Right atrium auricular region (tissue), 2 donors: ENCODE measurements at places on chromosomes 6 and 20. TPM values are rescaled to one million over a fixed set of nuclear protein-coding genes. Genes with fewer than 3 reads are reported as not detected.

DNA sequence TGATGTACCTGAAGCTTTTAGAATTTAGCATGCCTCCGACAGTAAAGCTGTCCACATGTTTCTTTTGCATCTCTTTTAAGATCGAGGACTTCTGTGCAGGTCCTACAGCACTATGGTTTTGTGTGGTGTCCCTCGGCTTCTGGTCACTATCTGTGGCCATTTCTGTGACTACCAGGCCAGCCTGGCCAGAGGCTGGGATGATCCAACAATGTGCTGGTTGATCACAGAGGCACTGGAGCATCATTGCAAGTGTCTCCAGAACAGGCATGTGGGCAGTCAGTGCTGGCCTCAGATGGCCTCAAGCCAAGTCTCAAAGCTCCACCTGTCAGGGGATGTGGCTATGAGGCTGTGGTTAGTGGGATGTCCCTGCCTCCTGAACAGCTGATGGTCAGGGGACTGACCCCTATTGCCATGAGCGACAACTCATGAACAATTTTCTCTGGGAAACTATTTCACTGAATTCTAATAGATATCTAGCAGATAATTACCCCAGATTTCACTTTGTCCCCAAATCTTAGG lies 136.6 kb downstream of the SYNDIG1 start:
- H3K27me3 ChIP-seq = no peaks in the 10 kb centered on the region
- no peaks in the 10 kb centered on the region for H3K36me3 ChIP-seq
- DNase-seq = no peak
- no peaks in the 10 kb centered on the region for H3K4me1 ChIP-seq
- no peak overlapping the region for H3K4me3 ChIP-seq
- no peak overlapping the region for H3K27ac ChIP-seq

GRCh38 chr20:36117638-36118037 lies 36.9 kb upstream of the EPB41L1 start:
- H3K4me3 ChIP-seq = no peak overlapping the region
- no peaks in the 10 kb centered on the region for H3K36me3 ChIP-seq
- H3K4me1 ChIP-seq = no peaks in the 10 kb centered on the region
- H3K27ac ChIP-seq = no peak overlapping the region
- DNase-seq = no peak
- no peaks in the 10 kb centered on the region for H3K27me3 ChIP-seq

- no peak overlapping the region for H3K4me3 ChIP-seq
- H3K27me3 ChIP-seq = no peaks in the 10 kb centered on the region
- peaks cover 8% of the 10 kb centered on the region for H3K36me3 ChIP-seq
- H3K4me1 ChIP-seq = no peaks in the 10 kb centered on the region
These were observed 70.2 kb downstream of the CEP57L1 start for GRCh38 chr6:109165392-109165974.

GRCh38 chr6:29680904-29681303 lies at the start of gene ZFP57:
ZFP57 (minus strand) TSS chr6:29681152; CDS start chr6:29677003, 4,149 bp downstream.
- DNase-seq = no peak
- H3K4me1 ChIP-seq = peaks cover 6% of the 10 kb centered on the region
- H3K27me3 ChIP-seq = no peaks in the 10 kb centered on the region
- peak within 1 kb of the TSS; percentile 31 for H3K4me3 ChIP-seq
- H3K36me3 ChIP-seq = no peaks in the 10 kb centered on the region

DNA sequence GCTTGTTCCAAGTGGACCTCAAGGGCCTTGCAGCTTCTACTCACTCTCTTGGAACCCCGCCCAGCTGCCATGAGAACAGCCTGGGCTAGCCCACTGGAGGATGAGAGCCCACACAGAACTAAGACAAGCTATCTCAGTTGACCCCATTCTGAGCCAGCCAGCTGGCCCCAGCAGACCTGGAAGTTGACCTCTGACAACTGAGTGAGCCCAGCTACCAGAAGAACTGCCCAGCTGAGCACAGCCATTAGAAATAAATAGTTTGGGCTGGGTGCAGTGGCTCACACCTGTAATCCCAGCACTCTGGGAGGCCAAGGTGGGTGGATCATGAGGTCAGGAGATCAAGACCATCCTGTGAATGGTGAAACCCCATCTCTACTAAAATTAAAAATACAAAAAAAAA lies 37.1 kb downstream of the SNX5 start:
- no peaks in the 10 kb centered on the region for H3K36me3 ChIP-seq
- H3K4me3 ChIP-seq = no peak overlapping the region
- H3K27ac ChIP-seq = no peak overlapping the region

- H3K27me3 ChIP-seq = no peaks in the 10 kb centered on the region
- H3K4me3 ChIP-seq = no peak overlapping the region
- no peaks in the 10 kb centered on the region for H3K4me1 ChIP-seq
- H3K27ac ChIP-seq = no peak overlapping the region
- H3K36me3 ChIP-seq = no peaks in the 10 kb centered on the region
These were observed 64.7 kb upstream of the APCDD1L start for GRCh38 chr20:58579819-58580473.

DNA sequence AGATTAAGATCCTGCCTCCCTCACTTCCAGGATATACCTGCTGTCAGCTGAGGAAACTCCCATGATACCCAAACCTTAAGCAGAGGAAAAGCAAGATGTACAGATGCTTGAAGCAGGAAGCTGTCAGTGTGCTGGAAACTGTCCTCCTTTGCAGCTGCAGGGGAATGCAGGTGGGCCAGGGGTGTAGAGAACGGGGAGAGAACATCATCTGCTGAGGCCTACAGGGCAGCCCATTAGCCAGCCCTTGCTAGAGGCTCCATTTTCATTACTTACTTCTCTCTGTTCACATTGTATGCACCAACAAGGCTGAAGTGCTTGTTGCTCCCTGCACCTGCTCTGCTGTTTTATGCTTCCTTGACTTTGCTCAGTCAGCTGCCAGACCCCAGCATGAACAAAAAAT lies 119.1 kb downstream of the PRND start:
- H3K27me3 ChIP-seq = no peaks in the 10 kb centered on the region
- DNase-seq = no peak
- no peaks in the 10 kb centered on the region for H3K36me3 ChIP-seq
- H3K27ac ChIP-seq = no peak overlapping the region
- no peaks in the 10 kb centered on the region for H3K4me1 ChIP-seq
- no peak overlapping the region for H3K4me3 ChIP-seq

DNA sequence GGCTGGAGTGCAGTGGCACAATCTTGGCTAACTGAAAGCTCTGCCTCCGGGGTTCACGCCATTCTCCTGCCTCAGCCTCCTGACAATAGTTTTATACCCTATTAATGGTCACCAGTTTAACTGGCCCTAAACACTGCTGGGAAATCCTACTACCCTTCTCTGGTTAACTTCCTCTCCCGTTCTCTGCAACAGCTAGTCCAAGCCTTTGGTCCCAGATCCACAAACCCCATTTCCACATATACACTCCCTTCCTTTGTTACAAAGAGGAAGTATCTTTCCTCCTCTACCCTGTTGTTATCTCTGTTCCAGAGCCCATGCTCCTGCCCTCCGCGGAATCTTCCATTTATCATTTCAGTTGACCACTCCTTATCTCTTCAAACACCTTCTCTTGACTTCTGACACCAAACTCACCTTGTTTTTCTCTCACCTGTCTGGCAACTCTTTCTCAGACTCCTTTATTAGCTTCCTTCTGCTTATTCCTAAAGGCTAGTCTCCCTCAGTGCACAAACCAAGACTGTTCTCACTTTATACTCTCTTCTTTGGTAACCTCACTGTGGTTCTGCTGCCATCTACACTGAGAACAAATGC lies 25.0 kb upstream of the TBC1D22B start:
- no peak overlapping the region for H3K4me3 ChIP-seq
- no peaks in the 10 kb centered on the region for H3K4me1 ChIP-seq
- H3K27me3 ChIP-seq = no peaks in the 10 kb centered on the region
- no peak for DNase-seq
- no peak overlapping the region for H3K27ac ChIP-seq

DNA sequence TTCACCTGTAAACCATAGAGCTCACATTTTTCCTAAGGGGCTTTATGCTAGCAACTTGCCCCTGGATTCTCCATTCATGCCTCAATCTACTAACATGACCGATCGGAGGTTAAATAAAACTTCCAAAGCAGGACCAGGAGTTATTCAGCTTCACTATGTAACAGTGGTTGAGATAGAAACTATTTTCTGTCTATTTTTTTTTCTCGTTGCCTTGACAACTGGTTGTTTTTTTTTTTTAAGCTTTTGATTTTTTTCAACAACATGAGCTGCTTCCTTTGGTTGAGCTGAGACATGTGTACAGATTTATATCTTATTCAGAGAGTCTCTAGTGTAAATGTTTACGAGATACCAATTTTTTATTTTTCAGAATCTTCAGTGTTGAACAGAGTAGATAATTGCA lies 85.7 kb downstream of the SHLD1 start:
- H3K4me3 ChIP-seq = no peak overlapping the region
- no peaks in the 10 kb centered on the region for H3K27me3 ChIP-seq
- H3K36me3 ChIP-seq = no peaks in the 10 kb centered on the region

GRCh38 chr6:38522322-38522721 lies 117.4 kb downstream of the BTBD9 start:
- H3K4me3 ChIP-seq = no peak overlapping the region
- H3K4me1 ChIP-seq = no peaks in the 10 kb centered on the region
- no peak for DNase-seq
- no peaks in the 10 kb centered on the region for H3K36me3 ChIP-seq

- no peaks in the 10 kb centered on the region for H3K36me3 ChIP-seq
- no peaks in the 10 kb centered on the region for H3K4me1 ChIP-seq
- H3K27ac ChIP-seq = no peak overlapping the region
- H3K27me3 ChIP-seq = no peaks in the 10 kb centered on the region
- H3K4me3 ChIP-seq = no peak overlapping the region
- no peak for DNase-seq
These were observed 96.2 kb downstream of the RPP40 start for GRCh38 chr6:4907602-4908001.

DNA sequence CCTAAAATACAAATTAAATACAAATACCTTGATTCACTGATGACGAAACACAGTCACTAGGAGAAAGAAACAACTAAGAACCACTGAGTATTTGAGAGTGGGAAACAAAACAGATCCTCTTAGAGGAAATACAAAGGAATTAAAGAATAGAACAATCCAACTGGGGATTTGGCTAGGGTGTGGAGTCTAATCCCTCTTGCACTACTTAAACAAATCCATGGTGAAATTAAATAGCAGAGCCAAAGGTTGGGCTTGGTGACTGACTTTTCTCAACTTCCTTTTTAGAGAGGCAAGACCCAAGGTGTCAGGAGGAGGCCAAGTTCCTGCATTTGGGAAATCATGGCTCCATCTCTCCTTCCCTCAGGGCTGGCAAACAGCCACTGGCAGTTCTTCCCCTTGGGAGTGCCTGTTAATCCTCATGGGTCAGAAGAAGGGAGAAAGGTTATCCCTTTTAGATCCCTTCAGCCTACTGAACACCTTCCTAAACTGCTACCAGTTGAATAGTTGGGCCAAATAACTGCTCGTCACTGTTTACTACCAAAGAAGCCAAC lies 101.2 kb upstream of the TRAF3IP2 start:
- peak; percentile 54 for DNase-seq
- H3K4me1 ChIP-seq = no peaks in the 10 kb centered on the region
- H3K27me3 ChIP-seq = no peaks in the 10 kb centered on the region

- H3K4me3 ChIP-seq = no peak overlapping the region
- no peak for DNase-seq
- H3K4me1 ChIP-seq = no peaks in the 10 kb centered on the region
- no peaks in the 10 kb centered on the region for H3K27me3 ChIP-seq
These were observed 55.7 kb upstream of the SLC23A2 start for GRCh38 chr20:5056801-5057599.

DNA sequence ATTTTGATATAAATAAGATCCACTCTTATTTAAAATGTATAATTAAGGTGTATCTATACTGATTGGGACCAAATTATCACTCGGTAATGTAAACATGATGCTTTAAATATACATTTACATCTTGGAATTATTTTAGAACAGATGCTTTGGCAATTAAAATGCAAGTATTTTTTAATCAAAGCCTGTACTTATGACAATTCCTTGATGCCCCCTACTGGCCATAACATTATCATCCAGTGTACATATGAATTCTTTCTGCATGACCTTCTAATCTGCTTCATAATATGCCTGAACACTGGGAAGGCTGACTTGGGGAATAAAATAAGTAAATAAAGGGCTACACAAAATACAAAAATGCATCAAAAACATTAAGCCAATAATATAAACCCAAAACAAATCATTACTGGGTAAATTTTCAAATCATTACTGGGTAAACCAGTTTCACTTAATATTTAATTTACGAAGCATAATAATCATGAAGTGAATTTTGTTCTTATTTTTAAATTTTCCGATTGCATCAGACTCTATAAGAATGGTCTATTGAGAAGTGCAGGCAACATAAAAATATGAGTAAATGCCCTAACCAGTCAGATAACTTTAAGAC lies 65.1 kb downstream of the CGA start:
- no peaks in the 10 kb centered on the region for H3K36me3 ChIP-seq
- no peak overlapping the region for H3K4me3 ChIP-seq
- H3K27ac ChIP-seq = no peak overlapping the region
- no peaks in the 10 kb centered on the region for H3K4me1 ChIP-seq
- no peak for DNase-seq

GRCh38 chr6:64014595-64014994 lies 379.0 kb downstream of the PHF3 start:
- no peak overlapping the region for H3K4me3 ChIP-seq
- no peaks in the 10 kb centered on the region for H3K27me3 ChIP-seq
- no peaks in the 10 kb centered on the region for H3K36me3 ChIP-seq
- H3K27ac ChIP-seq = no peak overlapping the region

DNA sequence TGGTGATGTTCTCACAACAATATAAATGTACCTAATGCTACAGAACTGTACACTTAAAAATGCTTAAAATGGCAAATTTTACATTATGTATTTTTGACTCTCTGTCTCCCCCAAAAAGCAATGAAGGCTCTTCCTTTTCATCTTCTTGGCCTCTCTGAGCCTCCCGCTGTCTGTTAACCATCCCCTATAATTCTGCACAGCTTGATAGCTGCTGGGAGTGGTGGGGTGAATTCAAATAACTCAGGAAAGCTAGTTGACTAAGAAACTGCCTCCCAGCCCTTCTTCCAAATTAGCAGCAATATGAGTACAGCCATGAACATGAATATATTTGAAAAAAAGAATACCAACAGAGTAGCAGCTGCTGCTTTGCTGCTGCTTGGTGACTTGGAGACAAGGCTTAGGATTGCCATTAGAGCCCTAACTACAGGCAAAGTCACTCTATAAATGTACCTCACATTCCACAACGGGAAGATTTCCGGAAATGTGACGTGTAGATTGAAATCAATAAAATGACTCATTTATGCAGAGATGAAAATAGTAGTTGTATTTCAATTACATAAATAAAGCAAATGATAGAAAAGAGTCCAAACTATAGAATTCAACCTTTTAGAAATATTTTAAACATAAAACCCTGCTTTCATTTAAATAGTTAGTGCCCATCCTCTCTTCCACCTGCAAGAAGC lies 200.1 kb upstream of the HEY2 start:
- H3K4me1 ChIP-seq = no peaks in the 10 kb centered on the region
- no peaks in the 10 kb centered on the region for H3K27me3 ChIP-seq
- no peaks in the 10 kb centered on the region for H3K36me3 ChIP-seq
- DNase-seq = no peak
- no peak overlapping the region for H3K27ac ChIP-seq

The SERAC1 gene
- total RNA-seq = 5.0 TPM

The SAMD3 gene
- total RNA-seq = not detected

The RAET1G gene
- total RNA-seq = 1.5 TPM

The MEP1A gene
- total RNA-seq = not detected

The RAMACL gene
- total RNA-seq = 0.20 TPM
